Activated CD4-positive, alpha-beta T cell treated with anti-CD3 and anti-CD28 coated beads, Interleukin-2, amount 10 ng/mL, durations not matched to agents 7 days and 5 days (primary cell): ENCODE measurements at places on chromosomes 2 and 18.
A peak's percentile ranks its signal among the peaks of the same experiment; 100 is the strongest.

GRCh38 chr2:234671716-234672115 lies 174.8 kb upstream of the ARL4C start:
- no peaks in the 10 kb centered on the region for H3K36me3 ChIP-seq
- no peaks in the 10 kb centered on the region for H3K4me1 ChIP-seq
- H3K27ac ChIP-seq: no peak overlapping the region
- no peak overlapping the region for H3K4me3 ChIP-seq

GRCh38 chr2:172813314-172813888 lies 77.8 kb downstream of the RAPGEF4 start:
- no peaks in the 10 kb centered on the region for H3K36me3 ChIP-seq
- no peak for DNase-seq
- no peaks in the 10 kb centered on the region for H3K4me1 ChIP-seq
- H3K4me3 ChIP-seq: no peak overlapping the region
- H3K27ac ChIP-seq: no peak overlapping the region

GRCh38 chr18:50679656-50680055 lies 119.8 kb downstream of the MAPK4 start:
- H3K36me3 ChIP-seq: no peaks in the 10 kb centered on the region
- H3K4me1 ChIP-seq: no peaks in the 10 kb centered on the region
- no peak overlapping the region for H3K4me3 ChIP-seq
- H3K27me3 ChIP-seq: peaks cover 8% of the 10 kb centered on the region
- no peak for DNase-seq

GRCh38 chr2:18519914-18520450 lies 40.5 kb downstream of the RDH14 start:
- H3K27ac ChIP-seq: no peak overlapping the region
- peaks cover 5% of the 10 kb centered on the region for H3K27me3 ChIP-seq
- no peaks in the 10 kb centered on the region for H3K4me1 ChIP-seq
- H3K4me3 ChIP-seq: no peak overlapping the region

- H3K27me3 ChIP-seq: no peaks in the 10 kb centered on the region
- no peaks in the 10 kb centered on the region for H3K36me3 ChIP-seq
- no peak overlapping the region for H3K27ac ChIP-seq
- H3K4me3 ChIP-seq: no peak overlapping the region
- no peaks in the 10 kb centered on the region for H3K4me1 ChIP-seq
These were observed 299.2 kb upstream of the CWC22 start for GRCh38 chr2:180306346-180306745.

- H3K4me1 ChIP-seq: peaks cover 20% of the 10 kb centered on the region
- H3K27ac ChIP-seq: no peak overlapping the region
These were observed 4.0 kb downstream of the IFT172 start for GRCh38 chr2:27485496-27485895.

DNA sequence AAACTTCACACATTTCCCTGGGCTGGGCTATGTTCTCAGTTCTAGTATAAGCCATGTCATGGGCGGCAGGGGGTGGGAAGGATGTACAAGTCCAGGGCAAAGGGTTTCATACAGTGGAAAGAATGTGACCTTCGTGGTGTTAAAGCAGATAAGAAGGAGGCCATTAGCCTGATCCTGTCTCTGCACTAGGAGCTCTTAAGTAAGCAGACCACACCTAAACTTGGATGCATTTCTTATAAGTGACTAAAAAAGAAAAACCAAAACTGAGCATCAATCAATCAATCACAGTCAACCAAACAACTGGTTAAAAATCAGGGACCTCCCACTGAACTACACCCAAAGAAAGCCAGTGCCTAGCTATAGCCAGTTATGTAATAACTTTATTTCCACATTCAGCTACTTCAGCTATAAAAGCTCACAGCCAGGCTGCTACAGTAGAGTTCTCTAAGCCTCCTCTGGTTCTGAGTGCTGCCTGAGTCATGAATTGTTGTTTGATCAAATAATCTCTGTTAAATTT lies 46.8 kb upstream of the RIOK3 start:
- no peak overlapping the region for H3K4me3 ChIP-seq
- H3K27me3 ChIP-seq: no peaks in the 10 kb centered on the region
- no peak for DNase-seq
- H3K36me3 ChIP-seq: no peaks in the 10 kb centered on the region

- H3K27ac ChIP-seq: no peak overlapping the region
- no peaks in the 10 kb centered on the region for H3K36me3 ChIP-seq
- H3K27me3 ChIP-seq: peaks cover 4% of the 10 kb centered on the region
- H3K4me1 ChIP-seq: peaks cover 4% of the 10 kb centered on the region
These were observed 22.7 kb upstream of the GMPPA start for GRCh38 chr2:219475697-219476651.

- no peak overlapping the region for H3K27ac ChIP-seq
- no peak for DNase-seq
- H3K36me3 ChIP-seq: peaks cover 10% of the 10 kb centered on the region
- H3K4me3 ChIP-seq: peak overlapping the region; percentile 66
- peaks cover 36% of the 10 kb centered on the region for H3K4me1 ChIP-seq
These were observed 1.2 kb downstream of the TLX2 start for GRCh38 chr2:74515271-74515980.

DNA sequence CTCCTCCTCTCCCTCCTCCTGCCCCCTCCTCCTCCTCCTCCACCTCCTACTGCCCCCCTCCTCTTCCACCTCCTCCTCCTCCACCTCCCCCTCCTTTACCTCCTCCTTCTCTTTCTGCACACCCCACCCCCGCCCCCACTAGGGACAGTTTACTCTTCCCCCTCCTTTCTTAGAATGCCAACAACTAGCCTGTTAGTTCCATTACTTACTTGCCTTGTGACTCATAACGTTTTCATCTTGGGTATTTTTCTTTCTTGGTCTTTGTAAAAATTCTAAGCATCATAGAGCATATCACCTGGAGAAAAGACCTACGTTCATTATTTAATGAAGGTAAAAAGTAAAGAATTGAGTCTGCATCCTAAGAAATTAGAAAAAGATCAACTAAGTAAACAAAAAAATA lies 165.3 kb downstream of the NEDD4L start:
- no peak for DNase-seq
- H3K27ac ChIP-seq: no peak overlapping the region
- H3K27me3 ChIP-seq: peaks cover 10% of the 10 kb centered on the region

DNA sequence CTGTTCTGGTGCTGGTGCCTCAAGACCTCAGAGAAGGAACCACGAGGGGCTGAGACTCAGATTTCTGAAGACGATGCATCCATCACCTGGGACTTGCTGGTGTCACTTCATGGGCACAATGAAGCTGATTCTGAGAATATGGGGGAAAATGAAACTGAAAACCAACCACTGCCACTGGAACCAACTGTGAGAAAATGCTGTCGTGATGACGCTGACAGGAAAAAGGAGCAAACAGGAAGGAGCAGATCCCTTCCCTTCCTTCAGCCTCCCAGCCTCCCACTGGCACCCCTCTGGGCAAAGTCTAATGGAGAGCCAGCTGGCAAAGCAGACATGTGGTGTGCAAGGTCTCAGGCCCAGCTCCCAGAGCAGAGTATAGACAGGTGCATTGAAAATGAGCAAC lies 109.7 kb downstream of the FOXI3 start:
- H3K4me3 ChIP-seq: no peak overlapping the region
- H3K27me3 ChIP-seq: peaks cover 10% of the 10 kb centered on the region
- DNase-seq: peak; percentile 17
- H3K27ac ChIP-seq: peak overlapping the region; percentile 3

- H3K4me3 ChIP-seq: no peak overlapping the region
- H3K27ac ChIP-seq: no peak overlapping the region
- no peak for DNase-seq
- H3K4me1 ChIP-seq: no peaks in the 10 kb centered on the region
These were observed 8.4 kb downstream of the ST8SIA5 start for GRCh38 chr18:46748466-46748865.

DNA sequence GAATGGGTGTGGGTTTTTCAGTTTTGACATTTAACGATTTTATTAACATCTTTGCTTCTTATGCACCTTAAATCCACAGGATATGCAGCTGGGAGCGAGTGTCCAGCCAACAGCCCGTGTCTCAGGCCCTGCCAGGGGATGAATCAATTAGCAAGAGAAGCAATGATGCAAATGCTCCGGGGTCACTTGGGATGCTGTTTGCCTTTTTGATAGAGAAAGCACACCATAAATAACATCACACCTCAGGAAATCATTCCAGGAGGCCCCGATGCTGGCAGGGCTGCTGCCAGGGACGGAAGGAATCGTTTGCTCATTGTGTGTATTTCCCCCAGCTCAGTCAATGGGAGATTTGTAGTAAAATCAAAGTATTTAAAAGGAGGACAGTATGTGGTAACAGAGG lies 394.0 kb upstream of the HNRNPA3 start:
- peaks cover 27% of the 10 kb centered on the region for H3K4me1 ChIP-seq
- H3K36me3 ChIP-seq: peaks cover under 1% of the 10 kb centered on the region
- DNase-seq: no peak
- no peaks in the 10 kb centered on the region for H3K27me3 ChIP-seq

GRCh38 chr2:38370664-38371063 lies 6.4 kb downstream of the ATL2 start:
- peaks cover 5% of the 10 kb centered on the region for H3K36me3 ChIP-seq
- H3K27me3 ChIP-seq: no peaks in the 10 kb centered on the region
- H3K4me1 ChIP-seq: peaks cover 42% of the 10 kb centered on the region
- H3K4me3 ChIP-seq: no peak overlapping the region
- H3K27ac ChIP-seq: no peak overlapping the region
- DNase-seq: no peak

GRCh38 chr18:8765783-8766463 lies 60.6 kb downstream of the MTCL1 start:
- H3K36me3 ChIP-seq: peaks cover 3% of the 10 kb centered on the region
- no peak for DNase-seq
- H3K27ac ChIP-seq: no peak overlapping the region
- H3K4me1 ChIP-seq: no peaks in the 10 kb centered on the region

DNA sequence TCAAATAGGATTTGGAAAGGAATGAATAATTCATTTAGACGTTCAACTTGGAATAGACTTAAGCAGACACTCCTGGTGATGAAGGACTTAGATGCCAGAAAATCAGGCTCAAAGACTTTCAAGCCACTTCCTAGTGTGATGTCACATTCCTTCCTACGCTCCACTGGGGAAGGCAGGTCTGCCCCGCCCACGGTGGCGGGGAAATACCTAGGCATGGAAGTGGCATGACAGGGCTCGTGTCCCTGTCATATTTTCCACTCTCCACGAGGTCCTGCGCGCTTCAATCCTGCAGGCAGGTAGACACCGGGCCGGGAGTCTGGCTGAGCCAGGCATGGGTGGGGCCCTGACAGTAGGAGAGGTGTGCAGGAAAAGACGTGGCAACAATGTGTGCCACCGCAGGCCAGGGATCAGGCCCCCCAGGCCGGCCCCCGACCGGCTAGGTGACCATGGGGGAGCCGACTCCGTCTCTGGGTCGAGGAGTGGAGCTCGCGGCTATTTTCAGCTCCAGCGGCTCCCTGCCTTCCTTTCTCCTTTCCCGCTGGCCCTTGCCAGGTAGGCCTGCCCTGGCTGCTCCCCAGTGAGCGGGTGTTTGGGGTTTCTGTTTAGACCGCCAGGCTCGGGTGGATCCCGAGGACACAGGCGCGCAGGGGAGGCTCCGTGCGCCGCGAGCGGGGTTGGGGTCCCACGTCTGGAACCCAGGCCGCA lies at the start of gene IL1RL2:
Gene IL1RL2, plus strand, starts transcription at position 233 of the 705 bp plus-strand sequence. CDS start 845 bp downstream, outside the sequence.
- H3K27ac ChIP-seq: no peak within 1 kb of the TSS
- peak within 1 kb of the TSS; percentile 66 for H3K4me3 ChIP-seq
- H3K27me3 ChIP-seq: peaks cover 14% of the 10 kb centered on the region
- peaks cover 3% of the 10 kb centered on the region for H3K36me3 ChIP-seq
- no peak for DNase-seq
- peaks cover 18% of the 10 kb centered on the region for H3K4me1 ChIP-seq

GRCh38 chr18:3623769-3624545 lies 174.0 kb downstream of the TGIF1 start:
- no peaks in the 10 kb centered on the region for H3K27me3 ChIP-seq
- H3K27ac ChIP-seq: peak overlapping the region; percentile 67
- DNase-seq: no peak
- no peaks in the 10 kb centered on the region for H3K36me3 ChIP-seq

- DNase-seq: no peak
- H3K4me3 ChIP-seq: no peak overlapping the region
- H3K27ac ChIP-seq: no peak overlapping the region
These were observed 245.8 kb downstream of the KCNS3 start for GRCh38 chr2:18124116-18124835.

DNA sequence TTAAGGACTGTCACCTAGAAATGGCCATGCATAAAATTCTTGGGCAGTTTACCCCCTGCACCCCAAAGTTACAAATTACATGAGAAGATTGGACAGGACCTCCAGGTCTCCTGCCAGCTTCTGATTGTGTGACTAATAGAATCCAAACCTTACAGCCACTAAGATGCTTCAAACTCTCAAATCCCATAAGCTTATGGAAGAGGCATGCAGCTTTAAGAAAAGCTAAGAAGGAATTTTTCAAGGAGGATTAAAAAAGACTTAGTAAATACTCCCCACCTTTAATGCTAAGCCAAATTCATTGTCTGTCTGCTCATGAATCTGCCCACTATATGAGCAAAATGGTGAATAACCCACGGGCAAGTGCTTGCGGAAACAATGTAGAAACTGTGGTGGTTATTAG lies 86.3 kb downstream of the MAIP1 start:
- H3K36me3 ChIP-seq: no peaks in the 10 kb centered on the region
- peaks cover 8% of the 10 kb centered on the region for H3K27me3 ChIP-seq
- H3K27ac ChIP-seq: no peak overlapping the region
- no peak for DNase-seq

- no peak for DNase-seq
- no peaks in the 10 kb centered on the region for H3K4me1 ChIP-seq
- no peak overlapping the region for H3K27ac ChIP-seq
- H3K4me3 ChIP-seq: no peak overlapping the region
- no peaks in the 10 kb centered on the region for H3K36me3 ChIP-seq
These were observed 249.5 kb upstream of the KLHL14 start for GRCh38 chr18:33022370-33022769.

DNA sequence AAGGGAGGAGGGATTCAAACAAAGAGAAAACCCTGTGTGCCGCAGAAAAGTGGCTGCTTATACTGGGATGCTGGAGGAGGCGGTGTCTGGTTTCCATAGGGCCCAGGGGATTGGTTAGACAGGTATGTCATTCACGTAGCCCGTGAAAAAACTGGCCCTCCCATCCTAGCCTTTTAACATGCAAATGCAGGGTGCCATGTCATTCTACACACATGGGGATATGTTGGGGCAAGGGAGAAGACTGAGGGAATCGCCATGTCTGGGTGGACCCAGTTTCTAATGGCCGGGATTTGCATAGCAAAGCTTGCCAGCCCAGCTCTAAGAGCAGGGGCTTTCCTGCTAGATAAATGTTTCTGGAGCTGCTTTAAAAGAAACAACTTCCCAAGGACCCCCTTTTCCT lies 8.2 kb upstream of the RNU2-63P start:
- H3K4me1 ChIP-seq: peaks cover 11% of the 10 kb centered on the region
- H3K4me3 ChIP-seq: no peak overlapping the region
- H3K27me3 ChIP-seq: no peaks in the 10 kb centered on the region
- no peak for DNase-seq
